ENCODE measurements at places on chromosomes 12 and 14.

GRCh38 chr12:713281-713875 lies 39.0 kb upstream of the WNK1 start:
- no peak for DNase-seq

DNA sequence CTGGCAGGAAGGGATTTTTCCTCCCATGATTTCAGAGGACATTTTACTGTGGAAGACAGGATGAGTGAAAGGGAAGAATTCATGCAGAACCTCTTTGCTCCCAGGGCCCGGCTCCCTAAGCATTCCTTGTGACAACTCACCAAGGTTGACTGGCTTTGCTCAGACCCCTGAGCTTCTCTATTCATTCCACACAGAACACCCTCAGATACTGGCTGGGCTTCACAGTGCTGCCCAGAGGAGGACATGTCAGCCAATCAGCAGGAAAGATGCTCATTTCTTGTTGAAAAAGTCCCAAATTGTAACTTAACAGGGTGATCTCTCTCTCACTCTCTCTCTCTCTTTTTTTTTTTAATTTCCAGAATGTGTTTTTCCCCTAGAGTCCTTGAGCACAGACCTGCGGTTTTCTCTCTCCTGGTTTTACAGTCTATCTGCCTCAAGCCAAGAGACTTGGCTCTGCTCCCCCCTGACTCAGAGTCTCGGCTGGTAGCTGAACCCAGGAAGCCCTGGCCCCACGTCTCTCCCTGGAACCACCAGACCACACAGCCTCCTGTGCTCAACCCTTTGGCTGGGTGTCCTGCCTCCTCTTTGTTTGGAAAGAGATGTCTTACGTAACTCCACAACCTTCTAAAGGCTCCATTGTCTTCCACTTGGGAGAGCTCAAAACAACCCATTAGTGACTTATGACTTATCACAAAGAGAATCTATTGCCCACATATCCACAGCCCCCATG lies 43.9 kb downstream of the SSPN start:
- DNase-seq, result no peak

GRCh38 chr14:51167587-51168214 lies 72.3 kb upstream of the TMX1 start:
- DNase-seq, result no peak

DNA sequence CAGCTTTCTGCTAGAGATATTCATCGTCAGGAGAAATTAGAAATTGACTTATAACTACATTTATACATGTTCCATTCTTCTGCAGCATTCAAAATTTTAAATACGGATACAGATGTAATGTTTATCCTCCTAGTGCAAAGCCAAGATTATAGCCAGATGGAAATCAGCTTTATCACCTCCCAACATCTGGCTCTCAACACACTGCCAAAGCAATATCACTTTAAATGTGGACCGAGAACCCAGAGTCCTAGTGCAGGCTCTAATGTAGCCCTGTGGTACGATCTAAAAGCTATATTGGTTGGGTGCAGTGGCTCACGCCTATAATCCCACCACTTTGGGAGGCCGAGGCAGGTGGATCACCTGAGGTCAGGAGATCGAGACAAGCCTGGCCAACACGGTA lies 6.5 kb downstream of the MLH3 start:
- DNase-seq, result no peak

DNA sequence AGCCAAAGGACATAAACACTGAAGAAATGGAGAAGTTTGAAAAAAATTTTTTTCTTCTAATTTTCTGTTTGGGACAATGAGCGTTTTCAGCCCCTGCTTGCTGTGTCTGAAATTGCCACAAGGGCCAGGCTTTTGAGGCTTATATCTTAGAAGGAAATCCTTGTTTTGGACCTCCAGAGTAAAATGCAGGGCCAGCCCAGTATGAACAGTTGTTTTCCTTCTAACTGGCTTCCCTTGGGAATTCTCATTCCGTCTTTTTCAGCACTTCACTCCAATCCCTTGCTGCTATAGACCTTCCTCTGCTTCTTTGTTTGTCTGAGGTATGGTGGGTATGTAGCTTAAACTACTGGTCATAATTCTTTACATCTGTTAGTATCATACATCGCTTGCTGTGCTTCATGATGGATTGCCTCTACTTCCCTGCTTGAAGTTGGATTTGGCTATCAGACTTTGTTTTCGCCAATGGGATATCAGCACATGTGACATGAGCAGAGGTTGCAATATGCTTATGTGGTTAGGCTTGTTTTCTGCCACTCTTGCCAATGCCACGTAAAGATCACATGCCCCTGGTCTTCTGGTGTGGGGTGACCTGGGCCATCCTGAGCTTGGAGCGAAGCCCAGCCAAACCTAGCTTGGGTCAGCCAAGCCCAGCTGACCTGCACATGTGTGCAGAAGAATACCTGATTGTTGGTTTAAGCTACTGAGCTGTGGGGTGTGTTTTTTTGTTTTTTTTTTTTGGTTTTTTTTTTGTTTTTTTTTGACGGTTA lies 64.7 kb downstream of the AVPR1A start:
- no peak for DNase-seq

DNA sequence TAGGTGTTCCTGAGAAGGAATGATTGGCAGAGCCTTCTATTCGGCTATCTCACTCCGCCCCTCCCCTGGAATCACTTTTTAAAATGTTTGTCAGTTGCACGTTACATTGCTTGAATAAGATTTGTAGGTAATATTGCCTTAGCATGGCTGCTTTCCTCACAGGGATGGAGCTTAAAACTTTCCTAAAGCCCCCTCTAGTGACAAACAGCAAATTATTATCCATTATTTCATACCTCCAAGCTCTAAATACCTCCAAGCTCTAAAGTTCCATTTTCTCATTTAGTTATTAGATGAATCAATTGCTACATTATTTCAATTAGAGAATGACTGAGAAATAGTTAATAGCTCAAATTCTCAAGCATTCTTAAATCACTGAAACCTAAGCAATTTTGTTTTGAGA lies 5.1 kb upstream of the SPATA7 start:
- DNase-seq, result no peak

- no peak for DNase-seq
These were observed 272.4 kb upstream of the FBXO33 start for GRCh38 chr14:39704594-39704993.

DNA sequence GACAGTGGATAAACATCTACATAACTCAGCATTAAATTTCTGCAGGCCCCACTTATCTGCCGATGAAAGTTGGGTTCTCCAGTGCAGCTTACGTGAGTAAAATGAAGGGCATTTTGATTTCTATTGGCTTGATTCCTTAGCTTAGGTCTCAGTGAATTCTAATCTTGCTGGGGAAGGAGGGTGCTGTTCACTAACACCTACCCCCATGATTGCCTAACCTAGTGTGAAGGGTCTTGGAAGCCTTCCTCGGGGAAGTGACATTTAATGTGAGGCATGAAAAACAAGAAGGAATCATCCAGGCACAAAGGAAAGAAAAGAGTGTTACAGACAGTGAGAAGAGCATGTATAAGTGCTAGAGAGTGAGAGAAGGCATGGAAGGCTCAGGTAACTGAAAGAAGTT lies 81.0 kb downstream of the DAAM1 start:
- no peak for DNase-seq

GRCh38 chr12:100823963-100824362 lies 29.4 kb downstream of the ANO4 start:
- no peak for DNase-seq
